Pancreas (tissue), 10 donors: ENCODE measurements at places on chromosomes 4 and X.

DNA sequence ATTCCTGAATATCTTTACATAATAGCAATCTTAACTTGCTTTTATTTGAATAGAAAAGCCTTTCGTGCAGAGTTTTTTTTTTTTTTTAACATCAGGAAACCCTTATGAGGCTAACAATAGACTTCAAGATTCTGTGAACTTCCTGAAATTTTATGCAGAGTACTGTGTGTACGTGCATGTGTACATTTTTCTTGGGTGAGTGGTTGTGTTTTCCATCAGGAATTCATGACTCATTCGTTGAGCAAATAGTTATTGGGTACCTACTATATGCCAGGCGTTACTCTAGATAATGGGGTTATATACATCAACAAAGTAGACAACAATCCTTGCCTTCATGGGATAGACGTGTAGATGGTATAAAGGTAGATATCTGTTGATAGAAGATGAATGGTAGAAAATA, 59.1 kb downstream of the MRPL1 start:
- DNase-seq, result no peak

DNA sequence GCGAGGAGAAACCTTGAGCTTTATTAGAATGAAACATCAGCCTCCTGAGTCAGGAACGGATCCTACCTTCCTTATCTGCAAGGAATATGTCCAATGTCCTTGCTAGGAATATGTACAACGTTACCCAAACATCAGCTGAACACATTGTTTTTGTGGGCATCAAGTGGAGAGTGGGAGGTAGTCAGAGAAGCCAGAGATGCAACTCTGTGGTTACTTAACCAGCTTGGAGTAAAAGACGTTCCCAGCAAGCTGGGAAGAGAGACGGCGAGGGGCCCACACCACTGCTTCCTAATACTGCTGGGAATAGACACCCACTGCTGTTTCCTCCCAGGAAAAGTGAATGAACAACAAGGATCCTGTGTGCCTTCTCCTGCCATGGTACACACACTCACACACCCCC, 74.4 kb upstream of the PLAC1 start:
- no peak for DNase-seq

GRCh38 chr4:56657818-56658217, 23.3 kb downstream of the HOPX start:
- no peak for DNase-seq

DNA sequence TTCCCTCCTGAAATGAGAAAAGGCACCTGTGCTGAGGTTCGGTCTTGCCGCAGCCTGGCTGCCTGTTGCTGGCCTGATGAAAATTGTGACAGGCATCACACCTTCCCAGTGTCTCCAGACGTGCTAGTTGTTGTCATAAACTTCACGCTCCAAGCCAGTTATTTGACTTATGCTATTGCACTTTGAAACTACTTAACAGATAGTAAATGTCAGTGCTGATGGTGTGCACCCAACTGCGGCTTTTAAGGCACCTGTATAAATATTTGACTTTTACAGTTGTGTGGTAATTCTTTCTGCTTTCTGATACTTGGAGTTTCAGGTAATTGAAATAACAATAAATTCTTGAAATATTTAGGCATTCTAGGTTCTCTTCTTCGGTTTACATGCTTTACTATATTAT, 1.8 kb downstream of the WWC2 start:
- DNase-seq, result no peak

- no peak for DNase-seq
Observed at GRCh38 chr4:2297606-2298531, 36.0 kb upstream of the MXD4 start.

DNA sequence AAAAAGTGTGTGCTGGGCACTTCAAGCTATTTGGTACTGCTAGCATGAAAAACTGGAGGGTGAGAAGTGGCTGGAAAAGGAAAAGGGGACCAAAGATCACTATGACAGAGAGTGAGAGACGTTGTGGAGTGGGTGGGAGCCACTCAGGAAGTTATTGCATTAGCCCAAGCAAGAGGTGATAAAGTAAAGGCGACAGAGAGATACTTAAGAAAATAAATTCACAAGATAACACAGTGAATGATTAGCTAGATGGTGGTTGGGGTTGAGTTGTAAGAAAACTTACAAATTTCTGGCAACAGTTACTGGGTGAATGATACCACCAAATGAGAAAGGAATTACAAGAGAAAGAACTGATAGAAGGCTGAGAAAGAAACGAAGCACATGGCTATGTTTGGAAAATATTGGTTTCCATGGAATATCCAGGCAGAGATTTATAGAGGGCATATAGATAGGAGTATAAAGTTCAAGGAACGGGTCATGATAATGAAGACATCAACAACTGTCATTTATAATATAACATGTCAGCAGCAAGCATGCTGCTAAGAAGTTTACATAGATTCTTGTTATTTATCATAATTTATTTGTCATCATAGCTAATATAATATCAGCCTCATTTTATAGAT, 60.7 kb downstream of the CASK start:
- no peak for DNase-seq

- no peak for DNase-seq
Observed at GRCh38 chr4:78484574-78484973, 67.0 kb upstream of the ANXA3 start.

GRCh38 chr4:140095694-140096482, 58.1 kb downstream of the MAML3 start:
- no peak for DNase-seq

GRCh38 chr4:56197387-56197786, 189.9 kb downstream of the AASDH start:
- no peak for DNase-seq

DNA sequence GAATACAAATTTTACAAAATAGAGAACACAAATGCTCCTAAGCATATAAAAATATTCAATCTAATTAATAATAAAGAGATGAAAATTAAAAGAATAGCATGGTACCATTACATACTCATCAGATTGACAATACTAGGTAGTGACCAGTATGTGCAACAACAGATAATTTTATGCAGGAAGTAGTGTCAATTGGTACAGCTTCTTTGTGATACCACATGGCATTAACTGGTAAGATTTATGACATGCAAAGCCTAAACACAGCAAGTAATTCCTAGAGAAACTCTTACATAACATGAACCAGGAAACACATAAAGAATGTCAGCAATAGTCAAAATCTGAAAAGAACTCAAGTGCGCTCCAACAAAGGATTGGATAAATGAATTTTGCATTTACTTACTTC, 26.3 kb downstream of the CXCL2 start:
- no peak for DNase-seq

- no peak for DNase-seq
Observed at GRCh38 chrX:44876086-44876485, 3.1 kb downstream of the KDM6A start.
